NCI-H1092 (cell line): ENCODE measurements at places on chromosomes 7 and 10.

GRCh38 chr10:117920956-117921355 lies 125.8 kb downstream of the RAB11FIP2 start:
- DNase-seq, result no peak

- DNase-seq, result no peak
Measured at GRCh38 chr10:73744664-73744975, 448 bp downstream of the SEC24C start.

DNA sequence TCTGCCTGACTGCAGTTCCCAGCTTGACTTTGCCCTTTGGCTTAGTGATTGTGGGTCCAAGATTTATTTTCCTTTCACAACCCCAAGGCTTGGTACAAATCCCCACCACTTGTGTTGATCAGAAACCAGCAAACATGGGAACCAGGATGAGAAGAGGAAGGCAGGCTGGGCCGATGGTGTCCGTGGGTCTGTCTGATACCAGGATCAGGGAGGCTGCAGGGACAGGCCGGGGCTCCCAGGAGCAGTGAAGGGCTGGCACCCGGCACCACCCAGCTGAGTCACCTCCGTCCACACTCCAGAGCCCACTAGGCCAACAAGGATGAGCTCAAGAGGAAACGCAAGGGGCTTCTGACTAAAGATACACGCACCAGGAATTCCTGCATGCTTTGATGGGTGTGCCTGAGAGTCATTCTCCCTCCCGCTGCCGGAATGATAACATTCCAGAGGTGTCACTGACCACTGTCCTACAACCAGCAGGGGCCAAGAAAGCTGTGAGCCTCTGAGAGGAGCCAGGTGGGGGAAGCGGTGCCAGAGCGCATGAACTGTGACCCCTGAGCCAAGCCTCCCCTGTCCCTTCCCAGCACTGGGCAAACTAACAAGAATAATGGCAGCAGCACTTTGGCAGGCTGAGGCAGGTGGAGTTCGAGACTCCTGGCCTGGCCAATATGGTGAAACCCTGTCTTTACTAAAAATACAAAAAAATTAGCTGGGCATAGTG lies 29.2 kb upstream of the PROSER2 start:
- DNase-seq, result no peak

DNA sequence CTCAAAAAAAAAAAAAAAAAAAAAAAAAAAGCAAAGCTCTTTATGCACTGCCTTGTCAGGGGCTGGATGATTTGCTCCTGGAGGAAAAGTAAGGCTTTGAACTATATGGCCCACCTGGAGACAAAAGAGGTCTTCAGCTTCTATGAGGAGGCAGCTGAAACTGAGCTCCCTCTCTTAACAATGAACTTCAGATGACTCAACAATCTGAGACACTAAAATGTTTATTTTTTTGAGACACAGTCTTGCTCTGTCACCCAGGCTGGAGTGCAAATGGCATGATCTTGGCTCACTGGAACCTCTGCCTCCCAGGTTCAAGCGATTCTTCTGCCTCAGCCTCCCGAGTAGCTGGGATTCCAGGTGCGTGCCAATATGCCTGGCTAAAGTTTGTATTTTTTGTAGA lies 36.7 kb downstream of the RAB19 start:
- DNase-seq, result no peak

GRCh38 chr7:93856323-93856722 lies 34.2 kb downstream of the TFPI2 start:
- no peak for DNase-seq

DNA sequence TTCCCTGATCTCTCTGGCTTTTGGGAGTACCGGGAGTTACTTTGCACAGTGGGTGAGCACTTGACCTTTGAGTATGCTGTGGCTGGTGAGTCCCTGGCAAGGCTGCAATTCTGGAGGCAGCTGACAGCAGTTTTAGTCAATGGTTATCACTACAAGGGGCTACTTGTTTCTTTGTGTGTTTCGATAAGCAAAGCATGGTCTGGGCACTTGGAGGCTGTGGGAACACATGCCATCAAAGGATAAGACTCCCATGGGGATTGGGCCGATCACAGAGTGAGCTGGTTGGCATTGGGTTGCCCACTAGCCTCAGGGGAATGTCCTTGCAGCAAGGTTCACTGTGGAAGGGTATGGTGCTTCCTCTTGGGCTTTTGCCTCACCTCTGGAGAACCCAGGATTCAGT lies 208.2 kb downstream of the SNX13 start:
- no peak for DNase-seq

- no peak for DNase-seq
Measured at GRCh38 chr10:299512-299911, 164.3 kb downstream of the ZMYND11 start.

GRCh38 chr10:70673043-70673928 lies 980 bp downstream of the ADAMTS14 start:
- DNase-seq, result no peak

DNA sequence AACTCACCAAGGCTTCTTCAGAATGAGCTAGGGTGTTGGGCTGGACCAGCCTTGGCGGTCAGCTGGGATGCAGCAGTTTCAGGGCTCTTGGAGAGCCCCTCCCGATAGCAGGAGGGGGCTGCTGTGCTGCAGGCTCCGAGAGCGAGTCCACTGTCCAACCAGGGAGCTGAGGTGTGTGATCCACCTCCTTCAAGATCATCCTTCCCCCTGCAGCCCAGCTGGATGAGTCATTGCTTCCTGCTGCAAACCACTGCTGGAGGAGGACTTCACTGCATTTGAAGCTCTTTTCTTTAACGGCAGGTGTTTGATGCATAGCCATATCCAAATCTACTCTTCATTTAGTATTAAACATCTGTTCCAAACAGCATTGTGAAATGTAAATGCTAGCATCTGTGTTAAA lies 54.2 kb upstream of the EBF3 start:
- no peak for DNase-seq
